ENCODE measurements at places on chromosomes 4 and X. TPM values are rescaled to one million over a fixed set of nuclear protein-coding genes. Genes with fewer than 3 reads are reported as not detected.

- peak; percentile 95 for DNase-seq
Measured at GRCh38 chrX:38882894-38883626, 81.8 kb downstream of the MID1IP1 start.

The SRD5A3 gene
- 24.0 TPM for total RNA-seq

The GLRA2 gene
- total RNA-seq, result not detected

DNA sequence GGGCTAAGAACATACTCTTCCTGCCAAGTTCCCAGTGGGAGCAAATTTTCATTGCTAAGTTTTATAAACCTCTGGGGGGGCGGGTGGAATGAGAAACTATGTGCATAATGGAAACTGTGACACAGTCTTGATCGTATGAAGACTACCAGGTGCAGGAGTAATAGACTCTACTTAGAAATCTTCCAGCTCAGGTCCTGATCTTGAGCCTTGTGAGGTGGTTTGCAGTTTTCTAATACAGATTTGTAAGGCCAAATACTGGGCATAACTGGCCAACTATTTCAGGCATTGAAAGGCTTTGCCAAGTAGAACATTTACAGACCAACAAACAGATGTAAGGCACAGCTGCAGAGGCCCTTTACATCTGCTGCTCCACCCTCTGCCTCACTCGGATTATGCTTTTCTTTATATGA lies 89.7 kb upstream of the CBR4 start:
- DNase-seq, result no peak

DNA sequence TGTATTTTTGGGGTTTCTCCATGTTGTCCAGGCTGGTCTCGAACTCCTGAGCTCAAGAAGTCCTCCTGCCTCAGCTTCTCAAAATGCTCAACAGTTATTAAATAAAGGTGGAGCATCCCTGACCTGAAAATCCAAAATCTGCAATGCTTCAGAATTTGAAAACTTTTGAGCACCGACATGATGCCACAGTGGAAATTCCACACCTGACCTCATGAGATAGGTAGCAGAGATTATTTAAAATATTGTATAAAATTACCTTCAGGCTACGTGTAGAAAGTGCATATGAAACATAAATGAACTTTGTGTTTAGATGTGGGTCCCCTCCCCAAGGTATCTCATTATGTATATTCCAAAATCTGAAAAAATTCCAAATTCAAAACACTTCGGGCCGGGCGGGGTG lies 42.7 kb upstream of the PDGFRA start:
- DNase-seq, result no peak

GRCh38 chr4:98557194-98557892 lies 101.1 kb downstream of the TSPAN5 start:
- peak; percentile 60 for DNase-seq

DNA sequence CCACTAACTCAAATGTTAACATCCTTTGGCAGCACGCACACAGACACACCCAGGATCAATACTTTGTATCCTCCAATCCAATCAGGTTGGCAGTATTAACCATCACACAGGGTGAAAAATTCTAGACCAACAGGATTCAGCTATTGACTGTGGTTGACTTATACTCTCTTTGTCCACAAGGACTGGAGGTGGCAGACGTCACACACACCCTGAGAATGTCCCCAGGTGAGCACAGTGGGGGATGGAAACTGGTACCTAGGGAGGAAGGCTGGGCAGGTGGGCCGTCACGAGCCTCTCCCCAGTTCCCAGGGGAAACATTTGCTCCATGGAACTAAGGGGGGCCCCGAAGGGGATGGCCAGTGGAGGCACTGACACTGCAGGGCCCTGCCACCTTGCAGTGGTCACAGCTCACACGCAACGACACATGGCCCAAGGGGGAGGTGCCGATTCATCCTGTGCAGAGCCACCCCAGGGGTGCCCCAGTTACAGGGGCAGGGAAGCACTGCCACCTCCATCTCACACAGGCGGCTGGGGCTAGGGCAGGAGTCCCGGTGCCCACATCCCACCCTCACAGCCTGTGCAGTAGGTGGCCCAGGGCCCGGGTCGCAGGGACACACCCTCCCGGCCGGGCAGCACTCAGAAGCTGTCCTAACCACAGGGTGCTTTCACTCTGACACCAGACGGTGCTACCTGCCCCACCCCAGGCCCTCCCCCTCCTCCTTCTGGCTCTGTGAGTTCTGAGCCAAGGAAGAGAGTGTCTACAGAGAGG lies 17.4 kb downstream of the ZFYVE28 start:
- DNase-seq, result no peak

The CENPVL2 gene
- total RNA-seq, result not detected

GRCh38 chr4:71322425-71322824 lies 16.4 kb upstream of the SLC4A4 start:
- DNase-seq, result no peak

The PDHA2 gene
- total RNA-seq, result not detected

DNA sequence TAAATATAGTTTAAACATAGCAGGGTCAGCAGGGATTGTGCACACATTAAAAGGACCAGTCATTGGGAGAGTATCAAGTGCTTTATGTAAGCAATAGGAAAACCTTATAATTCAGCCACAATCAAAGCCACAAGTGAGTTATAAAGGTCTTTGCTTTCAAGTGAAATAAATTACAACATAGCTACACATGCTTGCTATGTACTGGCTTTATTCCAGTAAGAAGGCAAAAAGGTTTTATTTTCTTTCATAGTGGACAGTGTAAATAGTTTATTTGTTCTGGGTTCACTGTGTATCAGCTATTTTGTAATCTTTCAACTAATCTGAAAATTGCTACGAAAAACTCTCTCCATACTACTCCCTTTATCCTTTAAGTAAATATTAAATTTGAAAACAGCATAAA lies 691.4 kb downstream of the PCDH7 start:
- DNase-seq, result peak; percentile 42

DNA sequence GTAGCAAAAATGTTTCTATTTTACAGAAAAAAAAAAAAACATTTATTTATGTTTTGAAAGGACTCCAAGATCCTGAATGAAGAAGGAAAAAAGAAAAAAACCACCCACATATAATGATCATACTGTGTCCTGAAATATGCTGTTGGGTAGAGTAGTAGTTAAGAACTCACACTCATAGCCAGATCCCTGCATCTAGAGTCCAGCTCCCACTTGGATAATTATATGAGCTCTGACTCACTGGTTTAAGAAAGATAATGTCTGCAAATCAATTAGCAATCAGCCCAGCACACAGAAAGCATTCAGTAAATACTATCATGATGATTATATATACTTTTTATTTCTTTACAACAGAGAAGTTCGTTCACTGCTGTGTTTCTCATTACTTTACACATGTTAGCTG lies 46.7 kb upstream of the MXRA5 start:
- no peak for DNase-seq

- no peak for DNase-seq
Measured at GRCh38 chr4:4486969-4487368, 54.9 kb downstream of the STX18 start.

DNA sequence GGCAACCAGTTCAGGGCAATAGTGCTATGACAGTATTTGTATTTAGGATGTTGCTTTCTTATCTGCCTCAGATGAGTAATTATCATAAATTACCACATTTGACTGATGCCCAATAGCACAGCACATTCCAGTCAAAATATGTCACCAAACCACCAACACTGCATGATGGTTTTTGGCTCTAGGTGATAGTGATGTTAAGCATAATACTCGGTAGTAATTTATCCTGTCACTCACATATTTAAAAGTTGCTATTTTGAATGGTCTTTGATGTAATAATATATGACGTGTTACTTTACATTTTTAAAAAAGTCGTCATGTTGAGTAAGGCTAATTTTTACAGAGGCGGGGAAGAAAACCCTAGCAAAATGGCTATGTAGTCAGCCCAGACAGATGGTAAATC lies 42.5 kb downstream of the UNC5C start:
- peak; percentile 56 for DNase-seq

DNA sequence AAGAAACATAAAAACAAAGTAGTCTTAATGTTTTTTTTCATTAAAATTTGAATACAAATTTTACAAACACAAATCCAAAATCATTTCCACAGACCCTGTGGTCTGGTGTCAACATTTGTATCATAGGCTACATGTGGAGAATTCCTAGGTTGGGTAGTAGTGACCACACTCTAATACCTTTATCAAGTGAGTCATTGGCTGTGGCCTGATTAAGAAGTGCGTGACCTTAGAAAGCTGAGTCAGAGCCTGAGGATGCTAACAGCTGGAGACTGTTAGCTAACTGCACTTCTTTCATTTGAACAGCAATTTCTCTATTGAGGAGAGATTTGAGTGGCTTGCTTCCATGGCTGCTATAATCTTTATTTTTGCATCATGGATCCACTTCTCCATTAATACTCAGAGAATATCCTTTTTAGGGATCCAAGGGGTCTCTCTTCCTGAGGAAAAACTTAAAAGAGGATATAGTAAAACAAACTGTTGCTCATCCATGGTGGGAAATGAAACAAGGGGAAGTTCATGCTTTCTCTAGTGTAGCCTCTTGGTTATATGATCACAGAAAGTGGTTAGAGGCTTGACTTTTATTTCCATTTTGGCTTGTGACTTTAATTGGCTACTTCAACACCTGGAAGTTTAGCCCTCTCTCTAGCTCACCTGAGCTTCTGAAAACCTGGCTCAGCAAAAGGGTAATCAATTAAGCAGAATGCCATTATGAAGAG lies 335.8 kb downstream of the PABPC4L start:
- peak; percentile 67 for DNase-seq

GRCh38 chr4:159495515-159496236 lies 392.8 kb downstream of the RAPGEF2 start:
- DNase-seq, result no peak

GRCh38 chrX:150873616-150874015 lies 24.9 kb downstream of the CD99L2 start:
- DNase-seq, result peak; percentile 63

The ADGRG2 gene
- 1.4 TPM for total RNA-seq

- DNase-seq, result no peak
Measured at GRCh38 chr4:57114973-57115372, 4.8 kb upstream of the IGFBP7 start.

- no peak for DNase-seq
Measured at GRCh38 chrX:122739770-122740169, 444.3 kb upstream of the GRIA3 start.

The EOLA2 gene
- total RNA-seq, result 49.8 TPM

DNA sequence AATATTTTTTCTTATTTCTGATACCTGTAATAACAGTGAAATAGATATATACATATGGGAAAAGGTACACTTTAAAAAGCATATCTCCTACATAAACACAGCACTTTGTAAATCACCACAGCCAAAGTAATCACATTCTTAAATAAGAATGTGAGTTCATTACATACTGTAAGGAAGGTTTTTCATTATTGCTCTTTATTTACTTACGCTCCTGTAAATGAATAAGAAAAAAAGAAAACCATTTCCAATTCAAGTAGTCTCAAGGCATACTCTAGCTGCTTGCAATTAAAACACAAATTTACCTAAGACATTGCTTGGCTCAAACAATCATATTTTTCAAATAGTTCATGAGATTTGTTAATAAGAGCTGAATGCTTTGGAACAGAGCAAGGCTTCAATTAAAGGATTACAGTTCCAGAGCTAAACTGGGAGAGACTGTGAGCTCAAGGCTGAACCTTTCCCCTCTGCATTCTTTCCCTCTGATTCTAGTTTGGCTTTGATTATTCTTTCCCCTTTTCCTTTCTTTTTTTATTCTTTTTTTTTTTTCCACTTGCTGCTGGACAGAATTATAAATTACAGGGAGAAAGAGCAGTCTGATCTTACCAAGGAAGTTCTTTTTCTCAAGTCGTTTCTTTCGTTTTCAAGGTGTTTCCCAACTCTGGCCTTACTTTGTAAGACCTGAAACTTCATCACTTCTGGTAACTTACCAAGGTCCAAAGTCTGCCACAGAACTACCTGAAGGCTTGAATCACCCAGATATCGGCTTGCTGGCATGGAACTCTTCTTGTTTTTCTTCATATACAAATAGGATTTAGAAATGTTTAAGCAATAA lies 278.3 kb downstream of the INPP4B start:
- DNase-seq, result peak; percentile 13

Measured in PC-3 (cell line).